EH (cell line): ENCODE measurements at places on chromosomes 4 and X.

DNA sequence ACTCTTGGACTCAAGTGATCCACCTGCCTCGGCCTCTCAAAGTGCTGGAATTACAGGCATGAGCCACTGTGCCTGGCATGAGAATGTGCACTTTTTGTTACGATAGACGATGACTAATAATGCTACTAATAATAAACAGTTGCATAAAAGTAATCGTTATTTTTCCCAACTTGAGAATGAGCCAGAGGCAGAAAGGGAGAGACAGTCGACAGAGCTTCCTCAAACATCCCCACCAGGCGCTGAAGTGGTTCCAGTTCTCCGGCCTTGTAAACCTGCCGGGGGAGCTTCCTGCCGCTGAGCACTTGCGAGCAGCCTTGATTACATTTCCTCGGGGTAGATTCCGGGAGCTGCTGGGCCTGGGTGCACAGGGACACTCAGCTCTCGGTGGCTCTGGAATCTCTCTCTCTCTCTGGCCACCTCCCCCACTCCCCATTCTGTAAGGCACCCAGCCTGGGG, 8.9 kb upstream of the HTRA3 start:
- DNase-seq = peak; percentile 96

GRCh38 chrX:70398899-70399298, 24.2 kb upstream of the GDPD2 start:
- DNase-seq = peak; percentile 48

DNA sequence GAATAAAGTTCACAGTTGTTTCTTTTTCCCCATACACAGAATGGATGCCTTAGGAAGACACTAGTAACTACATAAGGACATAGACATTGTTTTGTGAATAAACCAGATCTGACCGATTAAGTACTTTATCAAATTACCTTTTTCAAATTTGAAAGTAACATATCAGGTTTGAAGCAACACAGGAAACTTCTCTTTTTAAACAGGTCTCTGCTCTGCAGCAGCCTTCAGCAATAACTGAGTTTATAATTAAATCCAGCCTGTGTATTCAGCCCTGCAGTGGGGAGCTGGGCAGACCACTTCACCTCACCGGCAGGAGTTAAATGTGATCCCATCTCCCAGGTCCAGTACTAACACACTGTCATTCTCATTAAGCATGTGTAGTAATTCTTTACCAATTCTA, 68.3 kb upstream of the ATOH1 start:
- no peak for DNase-seq

DNA sequence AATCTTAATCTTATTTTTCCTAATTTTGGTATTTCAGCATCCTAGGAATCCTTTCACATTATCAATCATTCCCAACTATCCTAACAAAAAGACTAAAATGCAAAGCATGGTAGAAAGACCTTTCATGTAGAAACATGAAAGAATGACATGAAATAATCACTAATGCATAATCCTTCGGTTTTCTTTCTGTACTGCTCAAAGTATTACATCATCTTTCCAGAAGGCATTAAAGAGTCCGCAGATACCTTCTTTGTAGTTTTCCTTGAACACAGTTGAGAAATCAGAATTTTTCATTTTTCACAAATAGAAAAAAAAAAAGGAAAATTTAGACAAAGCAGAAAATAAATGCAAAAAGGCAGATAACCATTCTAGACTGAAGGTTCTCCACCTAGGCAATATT, 11.5 kb downstream of the RCHY1 start:
- no peak for DNase-seq

- DNase-seq = no peak
Observed at GRCh38 chrX:148161701-148162100, 180.6 kb downstream of the FMR1NB start.

DNA sequence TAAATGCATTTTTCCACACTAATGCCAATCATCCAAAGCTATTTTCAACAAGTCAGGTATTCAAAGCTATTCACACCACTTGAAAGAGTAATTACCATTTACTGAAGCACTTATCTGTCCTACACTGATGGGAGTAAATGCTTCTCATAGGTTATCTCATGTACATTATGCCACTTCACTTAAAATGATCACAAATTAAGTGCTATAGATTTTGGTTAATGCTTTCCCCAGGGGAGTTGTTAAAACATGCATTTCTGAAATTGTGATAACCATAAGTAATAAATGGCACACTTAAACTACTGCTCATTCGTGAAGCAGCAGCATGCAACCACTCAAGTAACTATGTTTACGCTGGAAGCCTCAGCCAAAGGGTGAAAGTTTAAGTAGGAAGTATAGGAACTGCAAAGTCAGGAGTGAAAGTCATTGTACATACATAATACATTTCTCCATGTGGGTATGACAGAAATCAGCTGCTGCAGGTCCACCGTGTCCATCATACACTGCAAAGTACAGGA, 6.6 kb downstream of the PPM1K start:
- DNase-seq = no peak

DNA sequence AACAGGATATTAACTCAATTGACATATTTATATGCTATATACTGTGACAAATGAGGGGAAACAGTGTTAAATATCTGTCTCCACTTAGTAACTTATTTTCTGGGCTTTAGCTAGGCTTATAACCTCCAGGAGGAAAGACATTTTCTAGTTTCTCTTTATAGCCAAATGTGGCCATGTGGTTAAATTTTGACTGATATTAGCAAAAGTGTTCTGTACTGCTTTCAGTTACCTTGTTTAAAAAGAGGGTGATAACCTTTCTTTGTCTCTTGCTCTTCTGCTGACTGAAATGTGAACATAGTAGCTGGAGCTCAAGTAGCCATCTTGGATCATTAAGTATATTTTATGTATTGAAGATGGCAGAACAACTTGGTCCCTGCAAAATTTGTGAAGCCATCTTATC, 253.7 kb downstream of the PDHA2 start:
- no peak for DNase-seq

GRCh38 chr4:20172070-20172760, 79.5 kb upstream of the SLIT2 start:
- DNase-seq = peak; percentile 73

DNA sequence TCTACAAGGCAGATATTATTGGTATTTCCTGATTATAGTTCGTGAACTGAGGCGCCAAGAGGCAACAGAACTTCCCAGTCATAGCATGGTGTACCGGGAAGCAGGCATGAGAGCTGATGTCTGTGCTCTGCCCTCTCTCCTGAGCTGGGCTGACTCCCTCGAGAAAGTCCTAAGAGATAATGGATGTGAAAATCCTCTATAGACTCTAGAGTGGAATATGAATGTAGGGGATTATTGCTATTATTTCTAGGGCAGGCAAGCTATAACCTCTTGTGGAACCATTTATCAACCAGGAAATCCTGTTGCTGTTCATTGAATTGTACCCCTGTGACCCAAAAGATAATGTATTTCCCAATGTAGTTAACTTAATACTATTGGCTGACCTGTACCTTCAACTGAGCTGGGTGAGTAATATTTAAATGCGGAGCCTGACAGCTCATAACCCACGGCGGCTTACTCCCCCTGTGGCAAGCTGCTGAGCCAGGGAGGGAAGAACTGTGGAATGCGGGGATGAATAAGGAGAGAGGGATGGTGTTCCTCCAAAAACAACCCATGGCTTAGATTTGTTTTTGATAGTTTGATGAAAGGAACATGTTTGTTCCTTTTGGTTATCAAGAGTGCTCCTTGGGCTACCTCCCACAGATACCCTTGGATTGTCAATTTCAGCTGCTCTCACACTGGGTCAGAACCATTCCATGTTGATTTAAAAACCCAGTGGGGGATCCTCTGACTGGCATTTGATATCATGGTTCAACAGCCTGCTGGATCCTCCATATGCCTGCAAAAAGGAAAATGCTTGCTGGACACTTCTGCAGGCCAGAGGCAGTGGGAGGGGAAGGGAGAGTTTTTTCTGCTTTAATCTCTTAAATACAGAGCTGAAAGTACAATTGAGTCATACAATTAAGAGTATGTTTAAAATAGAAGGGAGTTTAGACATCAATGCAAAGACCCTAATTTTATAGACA, 339.0 kb upstream of the BOD1L1 start:
- DNase-seq = peak; percentile 90

DNA sequence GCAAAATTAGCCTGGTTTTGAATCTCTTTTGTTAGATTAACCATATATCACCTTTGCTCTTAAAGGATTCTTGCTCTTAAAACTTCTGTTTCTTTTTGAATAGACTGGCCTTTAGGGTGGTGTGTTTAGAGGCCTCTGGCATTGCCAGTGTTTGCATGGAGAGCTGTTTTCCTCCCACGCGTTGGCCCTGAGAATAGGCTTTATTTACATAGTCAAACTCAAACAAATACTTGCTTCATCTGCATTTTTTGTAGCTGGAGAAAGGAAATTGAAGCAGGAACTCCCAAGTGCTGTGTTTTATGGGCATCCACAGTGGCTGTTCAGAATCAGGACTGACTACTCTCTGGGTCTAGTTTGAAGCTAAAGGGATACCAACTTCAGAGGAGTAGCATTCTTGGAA, 2.7 kb downstream of the SHROOM2 start:
- DNase-seq = no peak

DNA sequence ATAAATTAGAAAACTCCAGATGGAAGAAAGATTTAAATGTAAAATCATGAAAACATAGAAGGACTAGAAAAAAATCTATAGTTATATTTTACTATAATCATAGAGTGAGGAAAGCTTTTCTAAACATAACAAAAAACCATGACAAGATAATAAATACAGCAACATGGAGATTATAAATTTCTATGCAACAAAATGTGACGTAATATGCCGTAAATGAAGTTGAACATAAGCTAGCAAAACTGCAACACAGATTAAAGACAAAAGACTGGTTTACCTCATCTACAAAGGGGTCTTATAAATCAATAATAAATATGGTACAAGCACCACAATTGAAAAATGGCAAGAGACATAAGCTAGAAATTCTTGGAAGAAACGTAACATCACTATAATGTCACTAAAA, 140.4 kb downstream of the C4orf33 start:
- no peak for DNase-seq

DNA sequence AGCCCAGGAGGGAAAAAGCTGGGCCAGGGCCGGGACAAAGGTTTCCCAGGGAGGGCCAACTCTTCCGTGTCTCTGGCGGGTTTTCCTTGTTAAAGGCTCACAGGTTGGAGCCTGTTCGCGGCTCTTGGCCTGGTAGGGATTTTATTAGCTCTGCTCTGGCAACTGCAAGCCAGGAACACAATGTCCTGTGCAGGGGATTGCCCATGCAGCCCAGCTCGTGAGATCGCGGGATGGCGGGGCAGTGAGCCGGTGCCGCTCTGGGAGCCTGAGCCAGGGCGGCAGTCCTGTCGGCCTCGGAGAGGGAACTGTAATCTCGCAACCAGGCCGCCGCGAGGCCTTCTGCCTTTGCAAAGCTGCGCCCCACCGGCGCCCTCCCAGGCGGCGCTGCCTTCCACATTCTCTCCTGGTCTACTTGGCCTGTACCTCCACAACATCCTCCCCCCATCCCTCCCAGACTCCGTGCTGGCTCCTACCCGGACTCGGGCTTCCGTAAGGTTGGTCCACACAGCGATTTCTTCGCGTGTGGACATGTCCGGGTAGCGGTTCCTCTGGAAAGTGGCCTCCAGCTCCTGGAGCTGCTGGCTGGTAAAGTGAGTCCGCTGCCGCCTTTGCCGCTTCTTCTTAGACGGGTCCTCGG, 2.1 kb downstream of the PITX2 start:
- DNase-seq = no peak

DNA sequence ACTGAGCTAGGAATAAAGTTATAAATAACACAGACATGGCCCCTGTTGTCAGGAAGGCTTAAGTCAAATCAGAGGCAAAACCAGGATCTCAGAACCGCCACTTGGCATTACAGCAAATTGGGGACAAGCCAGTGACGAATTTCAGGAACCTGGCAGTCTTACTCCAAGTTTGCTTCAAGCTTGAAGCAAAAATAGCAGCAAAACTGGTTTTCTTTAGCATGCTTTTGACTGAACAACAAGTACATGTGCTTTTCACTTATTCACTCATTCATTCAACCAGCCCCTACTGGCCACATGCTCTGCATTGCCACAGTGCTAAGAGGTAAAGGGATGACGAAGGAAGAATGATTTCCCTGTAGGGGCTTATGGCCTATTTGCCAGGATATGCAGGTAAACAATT, 253.9 kb upstream of the PPARGC1A start:
- DNase-seq = no peak

- peak; percentile 35 for DNase-seq
Observed at GRCh38 chr4:47490550-47490949, 5.5 kb downstream of the ATP10D start.

DNA sequence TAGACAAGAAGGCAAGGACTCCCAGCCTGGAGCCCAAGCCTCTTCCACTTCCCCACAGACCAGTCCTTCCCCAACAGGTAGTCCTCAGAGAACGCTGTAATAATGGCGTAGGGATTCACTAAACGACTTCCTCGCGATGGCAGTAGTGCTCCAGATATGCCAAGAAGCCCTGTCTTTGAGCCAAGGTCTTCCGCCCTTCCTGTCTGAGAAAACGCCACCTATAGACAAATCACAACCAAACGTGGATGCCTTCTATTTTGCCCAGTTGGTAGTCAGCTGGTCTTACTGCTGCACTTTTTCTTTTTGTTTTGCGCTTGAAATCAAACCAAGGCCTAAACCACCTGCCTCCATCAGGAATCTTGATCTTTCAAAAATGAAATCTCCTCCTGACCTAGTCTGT, 203.3 kb downstream of the OR13H1 start:
- DNase-seq = no peak

GRCh38 chrX:56978172-56978571, 17.2 kb downstream of the SPIN3 start:
- DNase-seq = peak; percentile 49

- no peak for DNase-seq
Observed at GRCh38 chrX:19280636-19281035, 63.1 kb upstream of the PDHA1 start.

GRCh38 chr4:80678413-80678812, 342.9 kb downstream of the CFAP299 start:
- DNase-seq = no peak

GRCh38 chr4:183478123-183478522, 26.7 kb upstream of the ING2 start:
- no peak for DNase-seq

- DNase-seq = no peak
Observed at GRCh38 chr4:170748975-170749374, 659.2 kb upstream of the AADAT start.

GRCh38 chr4:129453524-129454200, 357.7 kb downstream of the C4orf33 start:
- DNase-seq = no peak

DNA sequence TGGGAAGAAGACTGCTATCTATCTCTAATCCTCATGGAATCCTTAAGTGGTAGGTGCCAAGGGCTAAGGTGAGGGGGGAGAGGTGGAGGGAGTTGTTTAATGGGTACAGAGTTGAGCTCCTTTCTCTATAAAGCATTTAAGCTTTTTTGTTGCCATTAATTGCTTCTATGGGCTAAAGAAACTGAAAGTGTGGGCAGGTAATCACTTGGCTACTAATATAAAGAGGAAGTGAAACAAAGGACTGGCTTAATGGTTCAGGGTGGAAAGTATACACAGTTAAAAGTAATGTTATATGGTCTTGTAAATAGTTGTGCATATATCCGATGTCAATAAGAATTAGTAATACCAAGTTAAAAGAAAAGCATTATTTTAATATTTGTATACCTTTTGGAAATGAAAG, 83.9 kb downstream of the POLA1 start:
- no peak for DNase-seq
